Stimulated activated naive CD4-positive, alpha-beta T cell treated with Interleukin-2 at 50 U/mL for 16 hours (primary cell): ENCODE measurements at places on chromosomes 5 and 9.

DNA sequence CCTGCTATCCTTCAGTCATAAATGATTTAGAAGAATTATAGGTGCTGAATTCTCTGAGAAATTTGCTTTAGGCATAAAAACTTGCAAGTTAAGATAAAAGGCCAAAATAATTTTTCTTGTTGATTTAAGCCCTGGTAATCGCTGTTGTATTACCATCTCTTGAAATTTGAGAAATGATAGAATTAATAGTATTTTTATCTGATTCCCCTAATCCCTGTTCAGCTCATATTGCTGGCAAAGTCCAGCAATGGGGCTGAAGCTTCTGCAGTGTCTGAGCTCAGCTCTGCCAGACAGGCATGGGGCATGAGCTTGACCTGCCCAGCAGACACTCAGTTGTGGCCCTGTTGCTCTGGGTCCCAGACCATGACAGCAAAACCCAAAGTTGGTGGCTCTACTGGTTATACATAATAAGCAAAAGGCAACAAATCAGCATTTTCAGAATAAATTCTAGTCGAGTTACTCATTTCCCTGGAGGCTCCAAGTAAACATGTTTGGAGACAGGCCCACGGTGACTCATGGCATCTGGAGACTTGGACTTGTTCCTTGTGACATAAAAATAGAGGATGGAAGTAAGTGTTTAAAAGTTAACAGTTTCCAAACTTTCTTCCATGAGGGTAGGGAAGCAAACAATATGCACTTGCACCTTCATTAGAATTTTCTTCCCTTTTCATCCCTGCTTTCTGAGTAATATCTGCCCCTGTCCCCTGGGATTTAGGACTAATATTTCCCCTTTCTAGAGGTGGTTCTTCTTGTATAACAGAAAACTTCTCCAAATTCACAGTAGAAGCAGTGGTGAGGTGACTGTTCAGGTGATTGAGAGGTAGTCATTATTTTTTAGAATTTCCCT is 60.2 kb upstream of the SLC2A8 start:
- no peak for DNase-seq

GRCh38 chr5:66560371-66560770 is 35.8 kb upstream of the MAST4 start:
- no peak for DNase-seq

- no peak for DNase-seq
Measured at GRCh38 chr5:155711882-155712281, 615.1 kb upstream of the SGCD start.

DNA sequence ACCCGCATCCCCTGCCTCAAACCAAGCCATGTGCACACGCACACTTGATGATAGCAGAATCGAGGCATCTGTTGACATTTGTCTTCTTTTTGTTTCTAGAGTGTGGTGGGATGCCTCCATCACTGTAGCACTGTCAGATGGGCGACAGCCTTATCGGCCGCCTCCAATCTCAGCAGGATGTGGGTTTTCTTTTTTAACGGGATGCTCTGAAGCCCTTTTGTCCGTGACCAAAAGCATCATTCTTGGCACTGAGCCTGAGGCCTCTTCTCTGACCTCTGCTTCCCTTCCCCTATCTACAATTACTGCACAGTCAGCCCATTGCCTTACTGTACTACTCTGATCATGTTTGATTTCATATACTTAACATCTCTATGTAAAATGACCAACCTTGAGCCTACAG is 78.3 kb downstream of the LMNB1 start:
- no peak for DNase-seq

DNA sequence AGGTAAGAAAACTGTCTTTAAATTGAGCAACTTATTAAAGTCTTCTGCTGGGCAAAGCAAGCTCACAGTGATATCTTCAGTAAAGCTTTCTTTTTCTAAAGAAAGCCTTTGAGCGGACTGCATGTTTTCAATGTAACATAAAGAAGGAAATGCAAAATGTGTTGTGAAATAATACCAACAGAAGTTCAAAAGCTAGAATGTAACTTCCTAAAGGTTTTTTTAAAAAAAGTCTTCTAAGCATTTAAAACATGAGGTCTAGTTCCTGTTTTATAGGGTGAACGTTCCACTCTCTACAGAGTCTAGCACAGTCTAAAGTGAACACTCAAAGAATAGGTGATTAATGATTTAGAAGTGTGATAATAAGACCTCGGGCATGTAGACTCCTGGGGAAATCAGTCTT is 62.9 kb downstream of the DENND1A start:
- no peak for DNase-seq

DNA sequence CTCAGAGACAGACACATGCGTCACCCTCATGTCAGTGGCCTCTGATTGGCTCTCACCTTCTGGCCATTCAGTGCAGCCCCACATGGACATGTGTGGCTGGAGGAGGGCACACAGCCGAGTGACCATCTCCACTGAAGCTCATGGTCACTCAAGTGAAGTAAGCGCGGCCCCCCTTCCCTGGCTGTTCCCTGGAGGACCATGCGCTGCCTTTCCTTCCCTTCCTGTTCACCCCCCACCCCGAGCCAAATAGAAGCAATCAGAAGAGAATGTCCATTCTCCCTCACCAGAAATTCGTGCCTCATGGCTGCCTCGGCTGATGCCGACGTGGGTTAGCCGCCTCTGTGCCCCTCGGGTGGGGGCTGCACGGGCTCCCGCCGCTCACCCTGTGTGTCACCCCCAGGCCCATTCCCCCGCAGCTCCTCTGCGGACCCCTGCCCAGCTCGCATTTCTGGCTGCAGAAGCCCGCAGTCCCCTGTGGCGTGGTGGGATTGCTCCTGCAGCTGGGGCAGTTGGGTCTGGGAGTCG is 12.5 kb upstream of the COL5A1 start:
- no peak for DNase-seq

DNA sequence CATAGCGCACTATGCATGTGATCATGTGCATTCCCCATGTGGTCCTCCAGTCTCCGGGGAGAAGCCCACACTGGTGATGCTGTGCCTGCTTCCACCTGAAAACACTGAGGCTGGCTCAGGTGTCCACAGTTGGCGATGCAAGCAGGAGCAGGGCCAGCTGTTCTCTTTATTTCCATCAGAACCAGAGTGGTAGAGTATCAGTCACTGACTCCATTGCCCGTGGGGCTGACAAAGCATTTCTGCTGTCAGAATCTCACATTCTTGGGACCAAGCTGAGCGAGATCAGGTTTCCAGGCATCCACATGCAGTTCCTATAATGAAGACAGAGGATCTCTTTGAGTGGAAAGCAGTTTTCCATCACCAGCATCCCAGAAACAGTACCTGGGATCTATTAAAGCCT is 52.5 kb downstream of the GADD45G start:
- no peak for DNase-seq

GRCh38 chr5:76271836-76272235 is 131.2 kb upstream of the IQGAP2 start:
- DNase-seq = no peak
